NB4 (cell line): ENCODE measurements at places on chromosomes 12 and 14.

DNA sequence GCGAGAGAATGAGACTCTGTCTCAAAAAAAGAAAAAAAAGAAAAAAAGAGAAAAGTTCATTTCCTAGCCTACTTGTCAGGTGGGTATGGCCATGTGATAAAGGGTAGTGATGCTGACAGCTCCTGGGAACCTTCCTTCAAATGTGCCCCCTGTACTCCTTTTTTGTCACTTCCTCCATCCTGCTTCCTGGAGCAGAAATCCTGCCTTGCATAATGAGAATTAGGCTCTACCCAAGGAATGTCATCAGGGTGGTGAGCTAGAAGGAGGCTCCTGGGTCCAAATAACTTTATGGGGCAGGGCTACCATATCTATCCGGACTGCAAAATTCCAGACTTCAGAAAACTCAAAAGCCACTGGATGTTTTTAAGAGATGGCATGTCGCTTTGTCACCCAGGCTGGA lies 27.8 kb upstream of the FBXO34 start:
- DNase-seq, result no peak

DNA sequence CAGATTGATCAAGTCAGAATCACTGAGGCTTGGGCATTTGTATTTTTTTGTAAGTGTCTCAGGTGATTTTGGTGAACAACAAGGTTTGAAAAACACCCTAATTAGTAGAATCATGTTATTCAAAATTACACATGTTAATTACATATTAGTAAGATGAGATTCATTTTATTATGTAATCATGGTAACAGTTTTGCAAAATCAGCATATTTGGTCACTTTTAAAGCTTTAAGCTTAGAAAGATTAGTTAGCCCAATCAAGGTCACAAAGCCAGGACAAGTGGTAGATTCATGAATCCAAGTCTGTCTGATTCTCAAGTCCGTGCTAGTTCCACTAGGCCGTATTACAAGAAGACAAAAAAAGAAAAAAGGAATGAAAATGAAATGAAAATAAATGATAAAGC lies 218.4 kb upstream of the FAR2 start:
- no peak for DNase-seq

DNA sequence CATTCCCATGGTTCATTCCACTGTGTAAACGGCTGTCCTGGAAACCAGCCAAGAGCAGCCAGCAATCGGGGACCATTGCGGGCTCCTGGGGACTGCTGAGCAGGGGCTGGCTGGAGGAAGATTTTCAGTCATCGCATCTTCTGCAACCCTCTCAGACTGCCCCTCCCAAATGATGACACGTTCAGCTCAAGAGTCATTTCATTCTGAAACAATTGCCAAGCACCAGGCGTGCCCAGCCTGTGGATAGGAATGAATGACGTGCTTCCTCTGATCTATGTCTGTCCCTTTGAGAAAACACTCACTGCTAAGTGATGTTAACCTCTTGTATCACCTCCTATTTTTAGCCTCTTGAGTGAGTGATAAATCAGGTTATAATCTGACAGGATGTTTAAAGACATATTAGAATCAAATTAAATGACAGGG lies 62.0 kb downstream of the NDUFA12 start:
- DNase-seq, result no peak

DNA sequence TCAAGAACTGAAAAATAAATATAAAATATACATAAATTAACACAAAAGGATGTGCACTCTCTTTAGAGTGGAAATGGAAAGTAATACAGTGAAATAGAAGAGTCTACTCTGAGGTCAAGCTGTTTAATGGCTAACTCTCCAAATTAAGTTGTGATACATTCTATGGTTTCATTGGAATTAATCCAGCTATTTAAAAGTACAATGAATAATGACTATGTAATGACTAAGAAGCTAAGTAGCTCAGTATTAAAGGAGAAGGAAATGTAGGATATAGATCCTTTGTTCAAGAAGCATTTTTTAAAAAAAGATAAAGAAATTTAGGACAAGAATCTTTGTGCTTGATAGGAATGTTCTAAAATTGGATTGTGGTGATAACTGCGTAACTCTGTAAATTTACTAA lies 85.3 kb downstream of the LRP6 start:
- DNase-seq, result no peak

DNA sequence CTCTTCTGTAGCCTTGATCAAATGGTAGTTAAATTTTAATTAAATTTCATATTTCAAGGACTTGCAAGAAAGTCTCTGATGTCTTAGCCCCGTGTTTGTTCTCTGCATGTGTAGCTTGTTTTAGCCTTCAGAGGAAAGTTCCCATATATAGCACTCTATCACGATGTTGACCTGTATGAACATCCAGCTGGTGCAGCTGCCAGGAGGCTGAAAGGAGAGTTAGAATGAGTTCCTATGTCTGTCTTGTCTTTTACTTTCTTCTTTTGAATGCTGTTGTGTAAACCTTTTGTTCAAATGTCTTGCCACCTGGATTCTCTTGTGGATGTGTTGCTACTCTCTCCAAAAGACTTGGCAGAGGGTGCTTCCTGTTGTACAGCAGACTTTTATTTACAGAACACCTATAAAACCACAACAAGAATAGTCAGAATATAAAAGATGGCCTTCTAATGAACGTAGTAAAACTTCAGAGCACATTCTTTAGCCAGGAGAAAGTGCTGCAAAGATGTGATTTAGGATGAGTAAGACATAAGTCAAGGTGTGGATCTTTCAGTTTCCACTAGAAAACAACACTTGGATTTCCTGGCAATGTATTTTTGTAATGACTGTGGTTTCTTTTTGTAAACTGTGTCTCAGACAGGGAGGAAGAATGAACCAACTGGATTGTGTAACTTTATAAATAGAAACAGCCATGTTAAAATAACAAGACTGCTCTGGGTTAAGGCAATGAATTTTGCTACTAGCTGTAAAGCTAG lies 17.2 kb downstream of the NAV3 start:
- no peak for DNase-seq

DNA sequence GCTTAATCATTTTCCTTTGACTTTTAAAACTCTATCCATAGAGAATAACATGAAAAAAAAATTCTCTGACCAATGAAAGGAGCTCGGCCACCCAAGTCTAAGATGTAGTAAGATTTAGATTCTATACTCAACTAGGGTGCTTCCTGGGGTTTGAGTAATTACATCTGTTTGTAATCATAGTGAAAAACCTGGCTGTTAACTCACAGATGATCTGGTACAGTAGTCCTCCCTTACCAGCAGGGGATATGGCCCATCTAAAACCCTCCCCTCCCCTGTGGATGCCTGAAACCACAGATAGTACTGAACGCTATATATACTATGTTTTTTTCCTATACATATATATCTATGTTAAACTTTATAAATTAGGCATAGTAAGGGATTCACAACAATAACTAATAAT lies 89.2 kb downstream of the DAAM1 start:
- DNase-seq, result no peak

DNA sequence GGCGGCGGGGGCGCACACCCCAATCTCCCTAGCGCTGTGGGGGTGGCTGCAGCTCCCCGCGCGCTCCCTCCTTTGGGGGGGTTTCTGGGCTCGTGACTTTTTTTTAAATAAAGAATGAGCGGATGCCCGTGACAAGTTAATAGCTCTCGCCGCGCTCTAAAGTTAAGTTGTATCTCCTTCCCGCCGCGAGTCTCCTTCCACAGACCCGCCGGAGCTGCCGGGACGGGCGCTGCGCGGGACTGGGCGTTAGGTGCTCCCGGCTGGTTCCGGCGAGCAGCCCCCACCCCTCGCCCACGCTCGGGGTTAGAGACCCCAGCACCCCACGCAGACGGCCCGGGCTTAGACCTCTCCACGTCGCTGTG lies 82.6 kb upstream of the HMGA2 start:
- no peak for DNase-seq

- no peak for DNase-seq
Observed at GRCh38 chr12:68534108-68534507, 76.6 kb upstream of the RAP1B start.

DNA sequence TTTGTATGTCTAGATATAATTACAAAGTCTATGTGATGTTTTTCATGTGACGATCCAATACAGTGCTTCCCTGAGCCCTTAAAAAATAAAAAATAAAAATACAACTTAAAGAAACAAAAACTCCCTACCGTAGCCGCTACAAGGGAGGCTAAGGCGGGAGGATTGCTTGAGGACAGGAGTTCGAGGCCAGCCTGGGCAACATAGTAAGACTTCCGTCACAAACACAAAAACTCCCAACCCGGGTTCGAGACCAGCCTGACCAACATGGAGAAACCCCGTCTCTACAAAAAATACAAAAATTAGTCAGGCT lies 669 bp upstream of the CDKN3 start:
- DNase-seq, result no peak

DNA sequence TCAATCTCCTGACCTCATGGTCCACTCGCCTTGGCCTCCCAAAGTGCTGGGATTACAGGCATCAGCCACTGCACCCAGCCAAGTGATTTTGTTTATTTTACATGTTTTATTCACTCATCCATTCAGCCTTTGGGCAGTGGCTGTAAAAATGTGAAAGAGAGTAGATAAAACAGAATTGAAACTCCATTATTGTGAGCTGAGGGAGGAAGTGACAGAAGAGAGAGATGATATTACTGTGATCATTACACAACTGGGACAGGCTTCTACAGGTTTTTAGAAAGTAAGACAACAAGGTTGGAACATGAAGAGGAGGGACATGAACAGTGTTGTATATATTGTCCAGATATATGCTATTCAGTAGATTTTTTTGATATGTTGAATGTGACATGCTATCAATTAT lies 25.0 kb downstream of the CREBL2 start:
- DNase-seq, result no peak

- no peak for DNase-seq
Observed at GRCh38 chr14:55592436-55592835, 12.4 kb downstream of the KTN1 start.

GRCh38 chr12:62505786-62506185 lies 39.2 kb downstream of the MON2 start:
- no peak for DNase-seq

DNA sequence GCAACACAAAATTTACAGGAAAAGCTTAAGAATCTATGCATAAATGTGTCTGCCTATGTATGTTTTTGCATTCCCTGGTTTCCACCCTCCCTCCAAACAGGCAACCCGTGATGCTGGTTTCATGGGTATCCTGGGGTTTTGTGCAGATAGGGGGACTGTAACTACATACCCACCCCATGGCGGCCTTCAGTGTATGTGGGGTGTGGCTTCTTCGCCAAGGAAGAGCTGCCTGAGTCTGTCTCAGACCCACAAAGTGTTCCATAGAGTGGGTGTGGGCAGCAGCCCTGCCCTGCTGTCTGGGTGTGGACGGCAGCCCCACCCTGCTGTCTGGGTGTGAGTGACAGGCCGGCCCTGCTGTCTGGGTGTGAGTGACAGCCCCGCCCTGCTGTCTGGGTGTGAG lies 174.8 kb downstream of the ADGRD1 start:
- no peak for DNase-seq

DNA sequence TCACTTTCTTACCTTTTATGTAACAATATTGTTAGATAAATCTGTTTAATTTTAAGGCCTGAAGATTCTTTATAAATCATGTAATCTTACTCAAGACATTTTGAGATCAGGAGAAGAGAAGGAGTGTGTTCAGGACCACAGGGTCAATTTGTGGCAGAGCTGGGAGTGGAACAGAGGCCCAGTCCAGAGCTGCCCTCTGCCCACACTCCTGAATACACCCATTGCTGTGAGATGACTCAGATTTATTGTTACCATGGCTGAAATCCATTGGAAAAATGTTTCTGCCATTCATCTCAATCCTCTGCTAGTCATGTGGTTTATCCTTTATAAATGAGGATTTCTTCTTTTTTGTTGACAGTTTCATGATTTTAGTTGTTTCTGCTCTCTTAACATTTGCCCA lies 100.5 kb upstream of the STXBP6 start:
- no peak for DNase-seq

- DNase-seq, result no peak
Observed at GRCh38 chr14:51868405-51868804, 8.0 kb downstream of the GNG2 start.

DNA sequence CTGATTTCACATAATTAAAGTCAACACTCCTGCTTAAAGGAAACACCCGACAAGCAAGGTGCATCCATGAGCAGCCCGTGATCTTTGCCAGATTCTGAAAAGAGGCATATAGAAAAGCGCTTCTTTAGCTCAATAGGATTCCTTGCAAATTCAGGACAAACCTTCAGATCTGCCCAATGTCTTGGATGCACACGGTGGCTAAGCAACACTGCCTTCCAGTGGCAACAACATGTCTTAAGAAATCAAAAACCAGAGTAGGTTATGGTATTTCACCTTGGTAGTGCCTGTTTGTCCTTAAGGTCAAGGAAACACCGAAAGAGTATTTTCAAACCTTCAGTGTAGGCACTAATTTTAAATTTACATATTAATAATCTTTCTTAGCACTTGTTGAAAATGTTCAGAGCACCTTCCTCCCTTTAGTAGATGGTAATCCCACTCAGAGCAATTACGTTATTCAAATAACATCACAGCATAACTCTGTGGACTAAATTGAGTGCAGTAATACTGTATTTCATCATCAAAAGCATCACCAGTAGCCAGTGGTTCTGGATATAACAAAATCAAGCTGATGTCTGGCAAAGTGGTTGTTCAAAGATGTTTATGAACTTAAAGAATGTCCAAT lies 58.0 kb upstream of the CDKN3 start:
- DNase-seq, result peak; percentile 18

GRCh38 chr12:130826151-130826801 lies 12.8 kb downstream of the STX2 start:
- DNase-seq, result peak; percentile 80

DNA sequence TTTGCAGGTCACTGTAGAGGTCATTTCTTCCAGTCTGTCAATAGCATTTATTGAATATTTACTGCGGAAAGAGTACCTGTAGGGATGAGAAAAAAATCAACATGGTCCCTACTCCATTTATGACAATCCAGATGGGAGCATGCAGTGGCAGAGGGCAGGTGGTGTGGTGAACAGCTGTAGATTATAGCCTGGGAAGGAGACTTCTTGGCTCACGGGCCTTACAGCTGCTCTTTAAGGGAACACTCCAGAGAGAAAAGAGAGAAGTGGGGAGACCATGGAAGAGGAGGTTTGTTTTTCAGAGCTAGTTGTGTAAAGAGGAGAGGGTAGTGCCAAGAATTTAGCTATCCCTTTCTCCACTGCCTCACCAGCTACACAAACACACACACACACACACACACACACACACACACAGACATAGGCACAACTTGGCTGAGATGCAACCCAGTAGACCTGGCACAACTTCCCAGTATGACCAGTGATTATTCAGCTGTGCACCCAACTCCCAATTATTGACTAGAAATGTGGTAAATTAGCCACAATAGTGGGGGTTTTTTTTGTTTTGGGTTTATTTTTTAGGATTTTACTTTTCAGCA lies 41.0 kb downstream of the GPHB5 start:
- no peak for DNase-seq

DNA sequence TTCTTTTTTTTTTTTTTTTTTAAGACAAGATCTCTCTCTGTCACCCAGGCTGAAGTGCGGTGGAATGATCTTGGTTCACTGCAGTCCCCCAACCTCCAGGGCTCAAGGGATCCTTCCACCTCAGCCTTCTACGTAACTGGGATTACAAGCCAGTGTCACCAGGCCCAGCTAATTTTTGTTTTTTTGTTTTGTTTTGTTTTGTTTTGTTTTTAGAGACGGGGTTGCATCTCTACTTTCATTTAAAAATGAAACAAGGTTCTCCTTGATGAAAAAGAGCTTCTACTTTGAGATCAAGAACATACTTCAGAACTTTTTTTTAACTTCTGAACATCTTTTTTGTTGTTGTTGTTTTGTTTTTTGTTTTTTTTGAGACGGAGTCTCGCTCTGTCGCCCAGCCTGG lies 121.7 kb upstream of the PRB2 start:
- DNase-seq, result no peak
